ENCODE measurements at places on chromosomes 6 and 20. TPM values are rescaled to one million over a fixed set of nuclear protein-coding genes. Genes with fewer than 3 reads are reported as not detected.

DBNDD2 gene
- 11.3 TPM for total RNA-seq

GRCh38 chr6:165178056-165178455 lies 131.3 kb downstream of the C6orf118 start:
- no peaks in the 10 kb centered on the region for H3K27me3 ChIP-seq
- H3K27ac ChIP-seq = peak overlapping the region; percentile 10
- no peaks in the 10 kb centered on the region for H3K36me3 ChIP-seq
- DNase-seq = peak; percentile 45

- DNase-seq = no peak
- H3K36me3 ChIP-seq = no peaks in the 10 kb centered on the region
- H3K4me3 ChIP-seq = no peak overlapping the region
- no peaks in the 10 kb centered on the region for H3K4me1 ChIP-seq
Measured at GRCh38 chr6:100023798-100024197, 29.8 kb upstream of the MCHR2 start.

GRCh38 chr6:53938810-53939209 lies 144.0 kb downstream of the LRRC1 start:
- no peak overlapping the region for H3K27ac ChIP-seq
- no peak overlapping the region for H3K4me3 ChIP-seq
- H3K27me3 ChIP-seq = no peaks in the 10 kb centered on the region
- no peaks in the 10 kb centered on the region for H3K4me1 ChIP-seq
- H3K36me3 ChIP-seq = no peaks in the 10 kb centered on the region
- DNase-seq = peak; percentile 79

DNA sequence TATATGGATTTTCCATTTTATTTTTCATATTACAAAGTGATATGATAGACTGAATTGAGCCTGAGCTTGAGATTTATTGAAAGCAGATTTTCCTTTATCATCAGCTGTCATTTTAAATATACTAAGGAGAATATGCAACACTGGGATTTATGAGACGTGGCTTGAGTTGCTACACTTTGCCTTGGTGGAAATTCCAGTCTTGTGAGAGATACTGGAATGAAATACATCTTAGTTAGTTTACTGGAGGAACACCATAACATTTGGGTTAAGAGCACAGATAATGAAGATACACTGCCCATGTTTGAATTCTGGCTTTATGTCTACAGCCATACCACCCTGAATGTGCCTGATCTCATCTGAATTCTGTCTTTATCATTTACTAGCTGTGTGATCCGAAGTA lies 86.5 kb upstream of the IFNGR1 start:
- H3K27me3 ChIP-seq = no peaks in the 10 kb centered on the region
- no peak for DNase-seq
- peaks cover 7% of the 10 kb centered on the region for H3K4me1 ChIP-seq
- no peak overlapping the region for H3K27ac ChIP-seq
- H3K36me3 ChIP-seq = no peaks in the 10 kb centered on the region
- no peak overlapping the region for H3K4me3 ChIP-seq

GRCh38 chr6:48061265-48061990 lies 49.6 kb downstream of the PTCHD4 start:
- no peaks in the 10 kb centered on the region for H3K27me3 ChIP-seq
- no peak overlapping the region for H3K4me3 ChIP-seq
- no peak overlapping the region for H3K27ac ChIP-seq
- peak; percentile 35 for DNase-seq
- H3K36me3 ChIP-seq = no peaks in the 10 kb centered on the region
